ENCODE measurements at places on chromosomes 11 and 22. TPM values are rescaled to one million over a fixed set of nuclear protein-coding genes. Genes with fewer than 3 reads are reported as not detected.

Gene BDNF
- total RNA-seq: 0.70 TPM

Gene ZPR1
- 18.4 TPM for total RNA-seq

Gene SOX10
- 0.03 TPM for total RNA-seq

Gene TEAD1
- total RNA-seq: 105 TPM

Gene C1QTNF5
- total RNA-seq: 8.0 TPM

GRCh38 chr11:121032546-121032945 is 8.6 kb downstream of the TBCEL start:
- H3K36me3 ChIP-seq: no peaks in the 10 kb centered on the region
- H3K27ac ChIP-seq: no peak overlapping the region
- H3K27me3 ChIP-seq: no peaks in the 10 kb centered on the region
- no peak overlapping the region for H3K4me3 ChIP-seq
- peaks cover 30% of the 10 kb centered on the region for H3K4me1 ChIP-seq

DNA sequence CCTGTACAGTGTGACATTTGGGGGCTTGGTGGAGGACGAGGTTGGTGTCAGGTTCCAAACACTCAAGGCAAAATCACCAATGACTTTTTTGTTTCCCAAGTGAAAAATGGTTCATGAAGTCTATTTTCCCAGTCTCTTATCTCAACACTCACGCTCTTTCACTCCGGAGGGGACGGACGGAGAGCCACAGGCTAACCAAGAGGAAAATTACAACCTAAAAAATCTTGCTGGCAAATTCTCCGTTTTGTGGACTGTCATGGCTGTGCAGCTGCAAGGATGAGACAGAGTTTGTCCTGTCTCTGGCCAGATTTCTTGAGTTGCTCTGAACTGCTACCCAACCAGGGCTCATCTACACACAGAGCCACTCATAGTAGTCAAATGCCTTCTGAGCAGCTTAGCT is 101.2 kb downstream of the ABTB2 start:
- H3K27ac ChIP-seq: peak overlapping the region; percentile 62
- H3K36me3 ChIP-seq: no peaks in the 10 kb centered on the region
- DNase-seq: no peak
- H3K4me1 ChIP-seq: peaks cover 33% of the 10 kb centered on the region
- H3K27me3 ChIP-seq: no peaks in the 10 kb centered on the region
- H3K4me3 ChIP-seq: no peak overlapping the region

- H3K4me1 ChIP-seq: no peaks in the 10 kb centered on the region
- no peak for DNase-seq
- no peaks in the 10 kb centered on the region for H3K36me3 ChIP-seq
- no peak overlapping the region for H3K27ac ChIP-seq
- H3K27me3 ChIP-seq: peaks cover 4% of the 10 kb centered on the region
Measured at GRCh38 chr11:120713296-120713695, 201.7 kb downstream of the GRIK4 start.

DNA sequence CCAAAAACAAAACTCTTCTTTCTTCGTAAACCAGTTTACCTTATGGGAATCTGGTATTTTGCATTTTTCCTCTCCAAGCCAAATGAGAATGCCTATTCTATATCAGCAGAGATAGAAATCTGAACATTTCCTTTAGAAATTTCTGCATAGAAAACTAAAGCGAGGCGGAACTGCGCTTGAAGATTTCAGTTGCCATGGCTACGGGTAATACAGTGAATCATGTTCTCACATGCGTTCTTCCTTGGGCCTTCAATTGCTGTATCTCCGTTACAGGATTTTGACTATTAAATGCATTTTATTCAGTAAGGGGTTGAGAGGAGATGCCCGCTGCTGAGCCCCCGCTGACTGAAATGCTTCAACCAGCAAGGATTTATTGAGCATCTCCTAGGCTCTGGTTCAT is 108.2 kb upstream of the CRYBB3 start:
- H3K36me3 ChIP-seq: no peaks in the 10 kb centered on the region
- no peaks in the 10 kb centered on the region for H3K27me3 ChIP-seq
- H3K4me3 ChIP-seq: no peak overlapping the region
- no peak overlapping the region for H3K27ac ChIP-seq
- H3K4me1 ChIP-seq: no peaks in the 10 kb centered on the region

DNA sequence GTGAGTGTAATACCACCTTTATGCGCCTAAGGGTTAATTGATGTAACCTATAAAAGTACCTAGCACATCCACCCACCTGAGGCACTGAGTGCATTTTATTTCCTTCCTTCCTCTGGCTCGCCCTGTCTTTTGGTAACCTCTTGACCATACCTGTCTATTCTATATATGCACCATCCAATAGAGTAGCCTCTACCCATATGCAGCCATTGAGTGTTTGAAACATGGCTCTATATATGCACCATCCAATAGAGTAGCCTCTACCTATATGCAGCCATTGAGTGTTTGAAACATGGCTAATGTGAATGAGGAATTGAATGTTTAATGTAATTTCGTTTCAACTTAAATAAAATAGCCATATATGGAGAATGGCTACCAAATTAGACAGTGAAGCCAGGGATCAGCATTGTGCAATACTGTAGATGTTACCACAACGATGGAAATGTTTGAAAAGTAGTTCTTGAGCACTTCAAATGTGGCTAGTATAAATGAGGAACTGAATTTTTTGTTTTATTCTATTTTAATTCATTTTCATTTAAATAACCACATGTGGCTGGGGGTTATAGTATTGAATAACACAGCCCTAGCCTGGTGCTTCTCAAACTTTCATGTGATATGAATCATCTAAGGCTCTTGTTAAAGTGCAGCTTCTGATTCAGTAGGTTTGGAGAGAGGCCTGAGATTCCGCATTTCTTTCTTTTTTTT is 33.8 kb downstream of the SLC35F2 start:
- H3K4me3 ChIP-seq: no peak overlapping the region
- no peak overlapping the region for H3K27ac ChIP-seq

GRCh38 chr22:45612451-45612901 is 59.2 kb upstream of the ATXN10 start:
- H3K27ac ChIP-seq: no peak overlapping the region
- H3K4me3 ChIP-seq: no peak overlapping the region
- peak; percentile 72 for DNase-seq
- H3K4me1 ChIP-seq: no peaks in the 10 kb centered on the region

DNA sequence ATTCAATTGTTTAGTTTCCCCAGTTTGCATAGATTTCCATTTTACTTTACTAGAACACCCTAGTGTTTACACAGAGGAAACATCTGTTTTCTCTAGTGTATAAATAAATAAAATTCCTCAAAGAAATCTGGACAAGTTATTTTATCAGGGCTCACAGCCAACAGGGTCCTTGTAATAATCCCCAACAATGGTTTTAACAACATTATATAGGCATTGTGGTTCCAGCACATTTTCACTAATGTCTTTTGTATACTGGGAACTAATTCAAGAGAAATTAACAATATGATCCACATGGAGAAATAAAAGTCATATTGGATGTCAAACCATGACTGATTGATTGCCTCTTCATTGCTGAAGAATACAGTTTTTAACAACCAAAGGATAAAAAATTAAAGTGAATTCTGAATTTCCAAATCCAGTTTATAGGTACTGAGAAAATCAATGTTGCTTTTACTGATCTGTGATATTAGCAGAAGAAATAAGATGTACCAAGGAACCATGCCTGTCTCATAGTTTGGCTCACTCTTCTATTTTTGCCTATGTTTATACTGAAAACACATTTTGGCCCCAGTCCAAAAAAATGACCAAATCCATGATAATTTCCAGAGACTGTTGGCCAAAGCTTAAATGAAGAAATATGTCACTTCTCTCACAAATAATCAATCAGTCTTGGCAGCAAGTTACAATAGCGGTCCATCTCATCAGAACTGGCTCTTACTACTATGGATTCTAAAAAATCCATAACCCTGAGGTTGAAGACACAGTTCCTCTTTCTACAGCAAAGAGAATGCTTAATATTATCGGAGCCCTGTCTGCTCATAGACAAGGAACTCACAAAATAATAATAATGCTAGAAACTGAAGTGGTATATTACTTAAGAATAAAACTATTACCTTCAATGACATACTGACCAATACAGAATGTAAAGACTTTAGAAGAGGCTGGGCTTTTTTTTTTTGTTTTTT is 1.4 kb upstream of the MS4A13 start:
- no peak for DNase-seq
- H3K4me3 ChIP-seq: no peak overlapping the region
- H3K27me3 ChIP-seq: no peaks in the 10 kb centered on the region
- no peak overlapping the region for H3K27ac ChIP-seq
- H3K4me1 ChIP-seq: no peaks in the 10 kb centered on the region

- H3K4me3 ChIP-seq: no peak overlapping the region
- H3K36me3 ChIP-seq: no peaks in the 10 kb centered on the region
- peaks cover 7% of the 10 kb centered on the region for H3K4me1 ChIP-seq
- no peak overlapping the region for H3K27ac ChIP-seq
- no peaks in the 10 kb centered on the region for H3K27me3 ChIP-seq
Measured at GRCh38 chr11:95503047-95503446, 272.0 kb upstream of the SESN3 start.

DNA sequence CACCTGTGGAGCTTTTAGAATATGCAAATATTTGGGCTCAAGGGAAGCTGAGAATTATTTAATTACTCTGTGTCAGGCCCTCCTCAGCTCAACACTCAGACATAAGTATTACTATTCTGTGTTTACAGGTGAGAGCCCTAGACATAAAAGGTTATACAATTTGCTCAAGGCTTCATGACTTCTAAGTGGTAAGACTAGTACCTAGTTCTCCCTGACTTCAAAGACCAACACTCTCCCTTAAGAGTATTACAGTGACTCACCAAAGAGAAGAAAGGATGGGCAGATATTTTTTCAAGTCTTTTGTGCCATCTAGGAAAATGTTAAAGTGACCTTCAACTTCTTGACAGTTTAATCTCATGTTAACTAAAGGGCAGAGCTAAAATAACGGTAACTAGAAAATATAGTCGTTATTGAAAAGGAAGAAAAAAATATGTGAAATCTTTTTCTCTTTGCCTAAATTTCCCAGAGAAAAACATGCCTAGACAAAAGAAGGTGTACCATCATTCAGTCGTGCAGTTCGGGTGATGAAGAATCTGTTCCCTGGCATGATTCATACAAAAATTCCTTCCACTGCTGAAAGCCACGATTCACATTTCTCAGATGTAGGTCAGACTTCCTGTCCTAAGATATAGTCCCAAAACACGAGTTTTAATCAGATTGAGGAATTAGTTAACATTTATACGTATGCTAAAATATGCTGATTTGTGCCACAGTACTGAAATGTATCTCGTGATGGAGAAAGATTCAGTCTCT is 849.1 kb upstream of the API5 start:
- H3K27me3 ChIP-seq: no peaks in the 10 kb centered on the region
- no peak overlapping the region for H3K27ac ChIP-seq
- H3K4me1 ChIP-seq: no peaks in the 10 kb centered on the region
- no peak overlapping the region for H3K4me3 ChIP-seq

GRCh38 chr11:34890812-34891211 is 25.4 kb downstream of the APIP start:
- H3K4me1 ChIP-seq: peaks cover 5% of the 10 kb centered on the region
- peak; percentile 52 for DNase-seq
- H3K4me3 ChIP-seq: no peak overlapping the region
